ENCODE measurements at places on chromosomes 3 and 15.

DNA sequence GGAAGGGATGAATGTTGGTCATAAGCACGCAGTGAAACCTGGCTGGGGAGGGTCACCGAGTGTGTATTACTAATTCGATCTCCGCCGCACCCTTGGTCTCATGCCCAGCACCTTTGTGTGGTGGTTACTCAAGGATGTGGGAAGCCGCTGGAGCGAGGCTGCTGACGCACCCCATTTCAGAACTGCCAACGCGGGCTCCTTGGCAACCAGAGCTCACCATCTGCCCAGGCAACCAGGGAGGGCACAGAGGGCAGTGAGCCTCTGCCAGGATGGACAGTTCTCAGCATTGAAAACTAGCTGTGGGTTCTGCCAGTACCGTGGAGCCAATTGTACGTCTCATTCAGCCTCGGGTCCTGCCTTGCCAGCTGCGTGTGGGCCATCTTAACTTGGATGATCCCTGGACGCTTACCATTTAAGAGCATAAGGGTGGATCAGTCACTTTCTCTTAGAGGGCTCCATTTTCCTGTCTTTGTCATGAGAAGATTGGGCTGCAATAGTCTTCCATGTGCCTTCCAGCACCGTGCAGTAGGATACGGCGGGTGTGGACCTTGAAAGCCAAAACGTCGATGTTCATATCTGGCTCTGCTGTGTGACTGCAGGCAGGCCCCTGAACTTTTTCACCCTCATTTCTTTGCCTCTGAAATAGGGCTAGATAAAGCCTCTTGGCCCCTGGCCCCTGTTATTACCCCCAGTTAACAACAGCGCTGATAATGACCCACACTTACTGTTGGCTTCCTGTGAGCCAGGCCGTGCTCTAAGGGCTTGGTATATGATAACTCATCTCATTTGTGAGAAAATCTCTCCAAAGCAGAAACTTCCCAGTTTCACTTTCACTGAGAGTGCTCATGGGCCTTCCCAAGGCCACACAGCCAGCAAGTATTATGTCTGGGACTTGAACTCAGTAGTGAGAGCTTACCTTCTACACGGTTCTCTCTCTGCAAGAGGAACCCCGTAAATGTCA lies 238.8 kb downstream of the OPA1 start:
- DNase-seq: no peak

GRCh38 chr3:197873329-197873728 lies 76.7 kb upstream of the RPL35A start:
- DNase-seq: no peak

- no peak for DNase-seq
Observed at GRCh38 chr15:71891026-71891425, 80.7 kb downstream of the NR2E3 start.

- DNase-seq: no peak
Observed at GRCh38 chr3:150760431-150761200, 2.4 kb downstream of the SIAH2 start.

DNA sequence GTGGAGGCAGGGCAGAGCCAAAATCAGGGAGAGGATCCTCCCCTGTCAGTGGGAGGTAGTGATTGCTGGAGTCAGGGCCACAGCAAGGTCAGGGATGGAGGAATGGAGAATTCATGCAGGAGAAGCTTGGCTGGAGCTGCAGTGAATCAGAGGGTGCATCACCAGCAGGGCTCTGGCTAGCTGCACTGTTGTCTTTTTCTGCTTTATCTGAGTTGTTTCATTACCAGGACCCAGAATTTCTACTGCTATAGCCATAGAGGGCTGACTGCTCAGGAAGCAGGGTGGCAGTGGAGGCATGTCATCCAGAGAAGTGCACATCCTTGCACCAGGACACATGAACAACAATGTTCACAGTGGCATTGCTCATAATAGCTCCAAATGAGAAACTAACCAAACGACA lies 113.5 kb upstream of the GALNT15 start:
- no peak for DNase-seq

GRCh38 chr3:61073566-61074165 lies 177.6 kb downstream of the FHIT start:
- no peak for DNase-seq

DNA sequence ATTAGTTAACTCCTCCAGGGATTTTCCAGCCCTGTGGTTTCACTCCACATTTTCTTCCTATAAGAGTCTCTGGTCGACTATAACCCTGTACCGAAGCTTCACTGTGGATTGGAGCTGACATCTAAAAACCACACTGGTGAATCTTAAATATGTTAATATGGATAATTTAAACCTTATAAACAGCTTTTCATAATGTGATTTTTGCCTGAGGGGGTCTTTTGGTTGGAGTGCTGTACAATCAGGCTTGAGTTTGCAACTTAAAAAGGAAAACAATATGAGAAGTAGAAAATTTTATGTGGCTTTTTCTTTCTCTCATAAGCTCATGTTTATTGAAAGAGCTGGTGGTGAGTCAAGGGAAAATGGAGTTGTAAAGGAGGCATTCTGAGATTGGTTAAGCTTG lies 313.7 kb downstream of the VPS13C start:
- no peak for DNase-seq

DNA sequence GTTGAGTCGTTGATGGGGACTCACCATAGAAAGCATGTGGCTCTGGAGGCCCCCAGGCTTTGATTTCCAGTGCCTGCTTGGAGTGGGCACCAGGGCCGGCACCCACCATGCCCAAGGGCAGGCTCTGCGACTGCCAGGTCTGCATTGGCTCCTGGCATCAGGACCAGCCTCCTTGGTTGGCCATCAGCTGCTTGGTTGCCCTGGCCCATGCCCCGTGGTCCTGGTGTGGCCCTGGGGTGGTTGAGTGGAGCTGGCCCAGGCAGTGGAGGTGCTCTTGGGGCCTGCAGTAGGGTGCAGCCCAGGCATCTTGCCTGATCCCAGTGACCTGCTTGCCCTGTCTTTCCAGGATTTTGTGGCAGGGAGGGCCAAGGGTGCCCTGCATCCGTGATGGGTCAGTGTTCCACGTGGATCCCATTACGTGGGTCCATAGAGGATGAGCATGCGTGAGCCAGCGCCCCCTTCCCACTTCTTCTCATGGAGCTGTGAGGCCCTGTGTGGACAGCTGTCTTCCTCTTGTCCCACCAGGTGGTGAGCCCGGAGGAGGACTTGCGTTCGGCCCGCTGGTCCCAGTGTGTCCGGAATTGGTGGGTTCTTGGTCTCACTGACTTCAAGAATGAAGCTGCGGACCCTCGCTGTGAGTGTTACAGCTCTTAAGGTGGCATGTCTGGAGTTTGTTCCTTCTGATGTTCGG lies 187.0 kb downstream of the UBE3A start:
- peak; percentile 50 for DNase-seq

DNA sequence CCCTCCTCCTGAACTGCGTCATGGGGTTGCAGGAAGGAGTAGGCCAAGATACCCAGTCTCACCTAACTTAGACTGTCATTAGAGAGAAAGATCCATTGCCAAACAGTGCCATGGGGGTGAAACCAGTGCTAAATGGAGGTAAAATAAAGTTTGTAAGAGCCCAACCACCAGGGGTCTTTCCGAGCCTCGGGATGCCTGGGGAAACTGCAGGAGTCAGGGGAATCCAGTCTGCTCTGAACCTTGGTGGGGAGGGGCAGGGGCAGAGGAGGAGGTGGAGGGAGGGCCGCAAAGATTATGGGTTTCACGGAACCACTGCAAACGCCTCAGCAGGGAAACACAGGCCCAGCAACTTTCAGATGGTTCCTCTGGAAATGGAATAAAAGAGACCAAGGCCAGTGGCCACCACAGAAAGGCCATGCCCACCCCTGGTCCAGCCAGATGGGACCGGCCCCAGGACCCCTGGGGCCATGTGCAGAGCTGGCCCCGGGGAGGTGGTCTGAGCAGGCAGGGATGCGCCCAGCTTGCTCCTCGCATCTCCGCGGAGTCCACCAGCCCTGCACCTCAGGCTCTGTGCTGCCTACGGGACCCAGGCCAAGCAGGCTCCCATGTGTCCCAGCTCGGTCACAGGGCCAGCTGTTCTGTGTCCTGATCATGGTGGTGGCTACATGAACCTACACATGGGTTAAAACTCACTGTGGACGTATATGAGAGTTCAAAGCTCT lies 19.8 kb upstream of the GP9 start:
- no peak for DNase-seq

DNA sequence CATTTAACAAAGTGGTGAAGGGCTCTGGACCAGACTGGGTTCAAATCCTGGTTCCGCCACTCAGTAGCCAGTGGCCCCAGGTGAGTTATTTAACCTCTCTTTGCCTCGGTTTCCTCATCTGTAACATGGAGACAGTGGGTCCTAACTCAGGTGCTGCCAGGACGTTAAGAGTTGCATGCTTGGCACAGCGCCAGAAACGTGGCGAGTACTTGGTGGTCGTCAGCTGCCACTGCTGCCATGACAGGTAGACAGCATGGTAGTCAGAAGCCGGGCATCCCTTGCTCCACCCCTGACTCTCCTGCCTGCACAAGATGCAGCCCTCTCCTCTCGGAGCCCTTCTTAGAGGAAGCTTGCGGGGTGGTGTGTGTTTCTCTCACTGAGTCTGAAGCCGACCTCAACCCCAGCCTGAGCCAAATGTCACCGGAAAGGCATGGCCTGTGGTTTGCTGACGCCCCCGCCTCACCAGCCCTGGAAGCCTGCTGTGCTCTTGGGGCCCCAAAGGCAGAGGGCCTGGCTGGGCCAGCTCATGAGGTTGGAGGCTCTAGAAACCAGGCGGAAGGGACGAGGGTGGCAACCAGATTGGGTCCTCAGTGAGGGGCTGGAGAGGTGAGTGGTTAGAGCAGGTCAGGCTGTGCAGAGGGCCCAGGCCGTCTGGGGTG lies 160.8 kb upstream of the TLE3 start:
- no peak for DNase-seq

DNA sequence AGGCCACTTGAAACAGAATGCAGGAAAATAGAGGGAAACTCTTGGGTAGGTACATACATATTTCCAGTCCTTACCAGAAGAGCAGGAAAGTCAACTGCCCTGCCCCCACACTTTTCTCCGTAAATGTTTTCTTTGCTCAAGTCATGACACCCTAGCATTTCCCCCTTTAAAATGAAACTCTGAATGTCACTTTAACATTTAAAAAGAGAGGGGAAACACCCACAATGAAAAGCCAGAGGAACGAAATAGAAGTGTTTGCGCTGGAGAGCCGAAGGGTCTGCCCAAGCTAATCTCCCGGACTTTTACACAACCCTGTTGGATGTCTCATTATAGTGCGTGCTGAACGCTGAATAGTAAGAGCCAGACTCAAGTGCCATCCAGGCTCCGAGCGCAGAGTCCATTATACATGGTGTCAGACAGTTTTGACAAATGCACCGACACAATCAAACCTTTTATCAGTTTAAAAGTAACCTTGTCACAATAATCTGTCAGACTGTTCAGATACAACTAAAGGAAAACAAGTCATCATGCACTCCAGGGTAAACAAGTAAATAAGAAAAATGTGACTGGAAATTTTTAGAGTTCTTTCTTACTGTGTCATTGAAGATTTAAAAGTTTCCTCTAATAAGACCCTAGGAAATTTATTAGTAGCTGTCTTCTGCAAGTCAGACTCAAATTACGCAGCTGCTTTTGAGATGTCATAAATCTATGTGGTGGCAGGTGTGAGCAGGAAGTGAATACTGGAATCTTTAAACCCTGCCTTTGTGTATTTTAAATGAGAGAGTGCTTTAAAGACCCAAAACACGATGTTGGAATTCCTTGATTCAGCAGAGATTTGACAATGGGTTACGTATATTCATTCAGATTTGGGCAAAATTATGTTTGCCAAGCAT lies 159.8 kb downstream of the RBMS3 start:
- no peak for DNase-seq

DNA sequence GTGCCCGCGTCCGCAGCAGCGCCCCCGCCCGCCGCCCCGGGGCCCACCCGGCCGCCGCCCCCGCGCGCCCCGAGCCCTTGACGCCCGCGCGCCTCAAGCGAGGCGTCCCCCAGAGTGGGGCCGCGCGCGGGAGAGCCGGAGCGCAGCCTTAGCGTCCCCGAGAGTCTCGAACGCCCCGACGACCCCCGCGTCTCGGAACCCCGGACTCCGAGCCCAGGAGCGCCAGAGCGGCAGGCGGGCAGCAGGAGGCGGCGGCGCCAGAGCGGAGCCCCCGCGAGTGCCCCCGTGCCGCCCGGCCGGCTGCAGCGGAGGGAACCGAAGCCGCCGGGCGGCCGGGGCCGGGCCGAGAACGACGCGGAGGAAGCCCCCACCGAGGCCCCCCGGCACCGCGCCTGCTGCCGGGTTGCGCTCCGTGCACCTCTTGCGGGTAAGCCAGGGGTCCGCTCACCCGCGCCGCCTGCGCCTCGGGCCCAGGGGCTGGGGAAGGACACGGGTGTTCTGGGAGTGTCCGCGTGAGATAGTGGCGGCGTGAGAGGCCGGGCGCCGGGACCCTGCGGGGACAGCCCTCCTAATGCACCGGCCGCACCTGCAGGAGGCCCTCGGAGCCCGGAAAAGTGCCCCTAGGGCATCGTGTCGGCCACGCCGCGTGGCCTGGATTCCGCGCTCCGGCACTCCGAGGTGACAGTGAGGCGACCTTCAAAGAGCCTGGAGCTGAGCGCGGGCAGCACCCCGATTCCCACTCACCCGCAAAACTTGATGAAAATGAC lies 52.0 kb upstream of the ULK4 start:
- peak; percentile 70 for DNase-seq

GRCh38 chr15:86159468-86159867 lies 79.8 kb downstream of the AGBL1 start:
- no peak for DNase-seq

- DNase-seq: peak; percentile 78
Observed at GRCh38 chr15:60396958-60397771, 621 bp downstream of the ANXA2 start.
